ENCODE measurements at places on chromosomes 4 and X.

DNA sequence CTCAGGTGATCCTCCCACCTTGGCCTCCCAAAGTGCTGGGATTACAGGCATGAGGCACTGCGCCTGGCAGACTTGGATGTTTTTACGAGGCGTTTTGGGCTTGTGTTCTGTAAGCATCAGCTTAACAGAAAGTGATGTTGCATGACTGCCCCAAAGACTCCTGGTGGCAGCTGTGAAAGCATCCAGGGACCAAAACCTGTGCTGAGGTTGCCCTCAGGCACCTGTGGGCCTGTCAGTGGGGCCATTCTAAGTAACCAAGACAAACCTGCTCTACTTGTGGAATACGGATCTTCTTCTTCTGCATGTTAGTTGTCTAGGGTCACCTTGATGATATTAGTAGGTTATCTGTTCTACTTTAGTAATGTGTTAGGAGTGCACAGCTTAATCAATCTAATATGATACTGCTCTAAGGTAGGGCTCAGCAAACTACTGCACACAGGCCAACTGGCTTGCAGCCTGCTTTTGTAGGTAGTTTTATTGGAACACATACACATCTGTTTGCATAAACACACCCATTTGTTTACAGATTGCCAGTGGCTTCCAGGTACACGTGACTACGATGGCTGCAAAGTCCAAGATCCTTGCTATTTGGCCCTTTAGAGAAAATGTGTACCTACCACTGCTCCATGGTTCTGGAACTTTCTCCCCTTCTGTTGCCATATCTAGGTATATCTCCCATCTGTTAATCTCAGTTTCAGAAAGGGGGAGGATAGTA lies 136.7 kb downstream of the GPR143 start:
- DNase-seq, result no peak

GRCh38 chrX:9758021-9758638 lies 7.5 kb downstream of the GPR143 start:
- no peak for DNase-seq

GRCh38 chrX:22800360-22800759 lies 199.4 kb upstream of the DDX53 start:
- peak; percentile 75 for DNase-seq

DNA sequence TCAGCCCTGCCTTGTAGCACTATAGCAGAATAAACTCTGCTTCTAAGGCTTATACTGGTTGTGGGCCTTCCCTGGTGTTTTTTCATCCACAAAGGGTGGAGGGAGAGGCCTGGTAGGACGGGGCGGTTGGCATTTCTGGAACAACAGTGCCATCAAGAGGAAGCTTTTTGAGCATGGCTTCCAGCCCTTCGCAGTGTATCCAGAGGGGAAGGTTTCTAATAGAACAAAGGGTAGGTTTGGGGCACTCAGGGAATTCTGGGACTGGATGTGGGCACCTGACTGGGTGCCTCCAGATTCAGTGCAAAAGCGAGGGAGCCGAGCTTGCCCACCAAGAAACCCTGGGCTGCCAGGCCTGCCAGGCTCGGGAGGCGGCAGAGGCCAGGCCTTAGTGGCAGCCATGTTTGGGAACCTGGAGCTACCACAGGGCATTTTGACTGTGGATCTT lies 229.6 kb upstream of the AGTR2 start:
- no peak for DNase-seq

DNA sequence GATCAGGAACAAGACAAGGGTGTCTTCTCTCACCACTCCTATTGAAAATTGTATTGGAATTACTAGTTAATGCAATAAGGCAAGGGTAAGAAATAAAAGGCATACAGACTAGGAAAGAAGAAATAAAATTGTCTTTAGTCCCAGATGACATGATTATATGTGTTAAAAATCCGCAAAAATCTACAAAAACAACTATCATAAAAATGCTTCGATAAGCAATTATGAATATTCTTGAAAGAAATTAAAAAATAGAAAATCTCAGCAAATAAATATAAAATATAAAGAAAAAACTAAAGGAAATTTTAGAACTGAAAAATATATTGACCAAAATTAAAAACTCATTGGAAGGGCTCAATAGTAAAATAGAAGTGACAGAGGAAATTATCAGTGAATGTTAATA lies 243.3 kb downstream of the ZNF674 start:
- DNase-seq, result no peak

- DNase-seq, result no peak
These were observed 46.4 kb downstream of the GYG2 start for GRCh38 chrX:2875136-2875481.

DNA sequence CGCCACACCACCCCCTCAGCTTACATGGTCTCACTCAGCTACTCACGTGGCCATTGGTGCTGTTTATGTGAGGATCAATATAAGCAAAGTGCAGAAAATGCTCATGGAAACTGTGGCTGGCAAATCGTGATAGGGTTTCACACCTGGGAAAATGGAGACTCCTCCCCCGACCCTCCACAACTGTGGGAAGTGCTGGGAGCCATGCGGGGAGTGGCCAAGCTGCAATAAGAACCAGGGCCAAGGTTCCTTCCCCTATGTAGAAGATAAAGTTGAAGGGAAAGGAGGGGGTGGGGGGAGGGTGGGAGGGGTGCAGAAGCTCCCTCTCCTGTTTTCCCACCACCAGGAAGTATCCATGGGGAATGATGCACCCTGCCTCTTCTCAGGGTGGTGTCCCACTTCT lies 145.5 kb upstream of the MAMLD1 start:
- DNase-seq, result no peak

DNA sequence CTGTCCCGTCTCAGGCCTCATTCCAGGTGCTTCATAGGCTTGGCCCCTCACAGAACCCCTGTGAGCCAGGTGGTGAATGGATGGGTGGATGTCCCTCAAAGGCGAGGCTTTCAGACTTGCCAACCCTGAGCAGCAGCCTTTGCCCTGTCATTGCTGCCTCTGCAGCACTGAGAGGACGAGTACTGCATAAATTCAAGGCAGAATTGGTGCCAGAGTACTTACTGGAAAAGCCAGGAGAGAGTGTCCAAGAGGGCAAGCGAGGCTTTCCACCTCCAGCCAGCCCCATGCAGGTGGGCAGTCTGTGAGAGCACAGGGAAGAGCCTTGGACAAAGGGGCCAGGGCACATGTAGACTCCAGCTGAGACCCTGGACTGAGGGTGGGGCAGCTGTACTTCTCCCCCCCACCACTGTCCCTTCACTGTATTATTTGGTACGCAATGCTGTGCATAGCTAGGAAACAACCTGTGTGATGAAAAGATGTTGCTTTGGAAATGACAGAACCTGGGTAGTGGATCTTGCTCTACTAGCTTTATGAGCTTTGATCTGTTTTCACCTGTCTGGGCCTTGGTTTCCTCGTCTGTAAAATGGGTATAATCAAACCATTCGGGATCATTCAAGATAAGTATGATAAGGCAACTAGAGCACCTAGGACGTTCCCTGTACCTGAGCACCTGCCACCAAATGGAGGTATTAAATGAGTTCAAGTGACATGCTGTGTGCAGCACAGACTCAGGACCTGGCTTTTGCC lies 224.9 kb upstream of the PSAPL1 start:
- DNase-seq, result no peak

DNA sequence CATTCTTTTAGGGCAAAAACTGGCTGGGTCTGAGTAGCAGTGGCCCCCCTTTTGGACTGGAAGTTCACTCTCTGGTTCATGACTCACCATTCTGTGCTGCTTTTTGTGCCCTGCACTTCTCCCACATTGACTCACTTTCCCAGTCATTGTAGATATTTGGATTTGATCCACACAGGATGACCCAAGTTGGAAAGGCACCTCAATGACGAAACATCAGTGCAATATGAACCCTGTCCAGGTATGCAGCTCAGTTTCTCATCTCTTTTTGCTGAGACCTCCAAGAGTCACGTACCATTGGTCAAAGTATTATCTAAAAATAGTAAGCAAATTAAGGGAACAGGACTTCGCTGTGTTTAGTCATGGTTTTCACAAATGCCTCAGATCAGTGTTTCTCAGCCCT lies 92.7 kb downstream of the CBLL2 start:
- DNase-seq, result peak; percentile 65

GRCh38 chr4:3413217-3413671 lies 28.5 kb upstream of the HGFAC start:
- DNase-seq, result no peak

GRCh38 chrX:42247241-42247640 lies 323.9 kb upstream of the CASK start:
- no peak for DNase-seq

GRCh38 chr4:158770671-158771070 lies 1.8 kb downstream of the FNIP2 start:
- DNase-seq, result no peak

GRCh38 chr4:159026329-159026728 lies 76.5 kb upstream of the RAPGEF2 start:
- DNase-seq, result no peak

DNA sequence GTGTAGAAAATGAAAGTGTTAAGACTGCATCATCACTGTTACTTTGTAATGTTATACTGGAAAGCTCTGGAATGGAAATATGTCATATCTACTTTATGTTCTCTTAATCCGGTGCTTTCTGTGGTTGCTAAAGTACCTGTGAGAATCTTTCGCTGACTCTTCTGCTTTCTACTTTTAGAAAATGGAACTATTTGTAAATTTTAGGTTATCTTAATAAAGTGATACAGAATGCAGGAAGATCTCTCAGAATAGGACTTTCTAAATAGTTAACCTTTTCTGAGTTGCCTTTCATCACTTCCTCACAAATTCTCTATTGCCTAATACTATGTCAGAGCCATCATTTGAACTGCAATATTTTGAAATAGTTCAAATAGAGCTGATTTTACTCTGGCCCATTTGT lies 69.3 kb downstream of the BMP2K start:
- no peak for DNase-seq

GRCh38 chr4:17701882-17702281 lies 79.5 kb downstream of the FAM184B start:
- no peak for DNase-seq

- DNase-seq, result no peak
These were observed 55.9 kb downstream of the TMEM156 start for GRCh38 chr4:38976308-38976707.

- DNase-seq, result peak; percentile 53
These were observed 13.3 kb downstream of the OFD1 start for GRCh38 chrX:13747836-13748235.

DNA sequence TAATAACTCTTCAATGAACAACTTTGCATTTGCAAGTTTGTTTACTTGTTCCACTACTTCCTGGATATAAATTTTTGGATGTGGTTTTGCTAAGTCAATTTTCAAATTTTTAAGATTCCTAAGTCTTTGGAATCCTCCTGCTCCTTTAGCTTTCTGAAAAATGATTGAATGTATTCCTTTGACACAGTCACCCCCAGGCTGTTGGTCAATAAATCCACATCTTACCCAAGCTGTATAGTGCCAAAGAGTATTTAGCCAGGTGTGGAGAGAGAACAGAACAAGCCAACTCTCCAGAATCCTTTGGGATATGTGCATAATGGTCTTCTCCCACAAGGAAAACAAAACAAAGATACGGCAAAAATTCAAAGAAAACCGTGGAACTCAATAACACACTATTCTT lies 56.9 kb upstream of the INTU start:
- no peak for DNase-seq

DNA sequence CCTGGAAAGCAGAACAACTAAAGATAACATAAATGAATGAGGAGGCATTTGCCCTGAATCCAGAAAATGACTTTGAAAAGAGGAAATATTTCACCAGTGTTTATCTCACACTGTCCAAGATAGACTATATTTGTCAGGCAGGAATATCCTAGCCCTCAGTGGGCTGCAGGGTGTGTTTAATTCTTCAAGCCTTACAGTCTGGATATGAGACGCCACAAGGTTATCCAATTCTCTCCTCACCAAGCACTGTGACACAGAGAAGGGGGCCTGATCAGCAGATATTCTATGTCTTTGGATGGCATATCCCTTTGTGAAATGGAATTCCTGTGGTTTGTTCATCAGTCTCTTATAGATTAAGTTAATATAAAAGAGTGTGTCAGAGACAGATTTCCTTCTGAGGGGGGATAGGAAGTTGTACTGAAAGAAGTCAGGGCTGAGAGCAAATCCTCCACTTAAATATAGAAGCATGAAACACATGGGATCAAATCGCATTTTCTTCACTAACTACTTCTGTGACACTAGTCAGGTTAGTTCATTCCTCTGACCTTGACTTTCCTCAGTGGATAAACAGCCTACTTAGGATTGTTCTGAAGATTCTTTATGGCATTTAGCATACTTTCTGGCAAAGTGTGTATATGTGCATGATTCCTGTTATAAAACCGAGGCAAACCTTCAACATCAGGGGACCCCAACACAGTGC lies 6.8 kb upstream of the G3BP2 start:
- DNase-seq, result no peak

DNA sequence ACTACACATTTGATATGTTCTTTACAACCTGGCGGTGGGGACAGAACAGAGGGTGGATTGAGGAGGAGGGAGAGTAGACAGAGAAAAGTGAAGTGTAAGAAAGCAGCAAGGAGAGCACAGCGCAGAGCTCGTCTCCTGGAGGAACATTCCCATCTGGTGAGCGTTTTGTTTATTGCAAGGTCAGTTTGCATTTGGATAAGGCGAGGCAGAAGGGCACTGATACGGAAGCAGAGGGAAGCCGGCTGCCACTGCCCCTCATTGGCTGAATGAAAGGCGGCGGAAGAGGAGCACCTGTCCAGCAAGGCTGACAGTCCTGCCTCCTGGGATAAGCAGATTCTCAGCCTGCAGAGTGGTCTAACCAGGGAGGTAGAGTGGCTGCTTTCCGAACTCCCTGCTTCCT lies 83.2 kb downstream of the GPR143 start:
- DNase-seq, result no peak

GRCh38 chrX:20254712-20255299 lies 11.9 kb downstream of the RPS6KA3 start:
- DNase-seq, result no peak

GRCh38 chr4:54085284-54085683 lies 14.7 kb upstream of the GSX2 start:
- DNase-seq, result no peak

- no peak for DNase-seq
These were observed 6.8 kb downstream of the SRPX2 start for GRCh38 chrX:100650841-100651240.

GRCh38 chr4:1031346-1031745 lies 19.9 kb downstream of the FGFRL1 start:
- DNase-seq, result no peak

All from astrocyte of the cerebellum (primary cell).